ENCODE measurements at places on chromosomes 6 and 20.

- no peak for DNase-seq
Measured at GRCh38 chr6:154916857-154917256, 78.3 kb upstream of the TIAM2 start.

- DNase-seq, result no peak
Measured at GRCh38 chr6:17397764-17398194, 4.4 kb downstream of the CAP2 start.

GRCh38 chr6:118844915-118845314 lies 49.0 kb upstream of the ASF1A start:
- no peak for DNase-seq

DNA sequence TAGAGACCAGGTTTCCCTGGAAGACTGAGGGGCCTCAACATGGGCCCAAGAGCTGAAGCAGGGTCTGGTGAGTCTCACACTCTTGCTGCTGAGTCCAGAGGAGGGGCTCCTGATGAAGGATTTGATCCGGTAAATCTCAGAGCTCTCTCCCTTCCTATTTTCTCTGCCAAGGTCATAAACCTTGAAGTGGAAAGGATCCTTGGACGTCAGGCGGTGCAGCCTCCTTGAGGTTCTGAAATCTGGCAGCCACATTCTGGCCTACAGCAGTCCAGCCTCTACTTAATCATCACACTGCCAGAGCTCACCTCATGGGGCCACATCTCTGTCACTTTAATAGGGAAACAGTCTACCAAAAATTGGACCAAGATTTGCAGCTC lies 24.0 kb downstream of the ACSS1 start:
- no peak for DNase-seq

- no peak for DNase-seq
Measured at GRCh38 chr20:43558412-43559146, at the start of gene SGK2. Gene SGK2 (plus strand): TSS chr20:43559027. CDS start chr20:43566496, 7,469 bp downstream.

DNA sequence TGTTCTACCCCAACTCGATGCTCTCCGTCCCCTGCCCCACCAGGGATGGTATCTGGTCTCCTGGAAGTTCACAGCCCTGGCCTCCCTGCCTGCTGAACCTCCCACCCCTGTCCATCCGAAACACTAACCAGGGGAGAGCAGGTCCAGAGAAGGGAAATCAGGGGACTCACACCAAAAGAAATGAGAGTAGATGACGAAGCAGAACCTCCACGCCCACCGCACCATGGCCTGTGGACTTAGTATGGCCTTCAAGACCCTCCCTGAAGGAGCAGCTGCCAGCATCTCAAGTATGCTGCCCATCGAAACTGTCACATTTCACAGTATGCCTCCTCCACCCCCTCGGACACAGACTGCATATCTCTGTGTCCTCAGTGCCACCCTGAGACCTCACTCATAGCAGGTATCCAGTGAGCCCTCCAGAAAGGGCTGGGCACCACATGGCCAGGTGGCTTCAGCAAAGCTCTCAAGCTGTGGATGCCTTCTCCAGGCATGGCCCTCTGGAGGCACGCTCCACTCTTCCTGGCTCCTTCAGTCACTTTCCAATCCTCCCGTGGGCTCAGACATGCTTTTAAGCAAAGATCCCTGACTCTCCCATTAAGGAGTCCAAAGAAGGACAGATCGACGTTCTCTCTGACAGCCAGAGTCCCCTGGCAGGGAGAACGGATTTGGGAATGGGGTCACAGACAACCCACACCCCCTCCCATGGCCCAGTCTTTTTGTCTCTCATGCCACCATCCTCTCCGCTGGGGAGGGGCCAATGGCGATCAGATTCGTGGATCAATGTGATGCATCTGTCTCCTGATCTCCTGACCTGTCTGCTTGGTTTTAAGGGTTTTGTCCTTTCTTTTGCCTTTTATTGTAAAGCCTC lies 158.4 kb downstream of the ANKRD60 start:
- DNase-seq, result no peak

- no peak for DNase-seq
Measured at GRCh38 chr6:166855416-166855815, 100.9 kb downstream of the RNASET2 start.

DNA sequence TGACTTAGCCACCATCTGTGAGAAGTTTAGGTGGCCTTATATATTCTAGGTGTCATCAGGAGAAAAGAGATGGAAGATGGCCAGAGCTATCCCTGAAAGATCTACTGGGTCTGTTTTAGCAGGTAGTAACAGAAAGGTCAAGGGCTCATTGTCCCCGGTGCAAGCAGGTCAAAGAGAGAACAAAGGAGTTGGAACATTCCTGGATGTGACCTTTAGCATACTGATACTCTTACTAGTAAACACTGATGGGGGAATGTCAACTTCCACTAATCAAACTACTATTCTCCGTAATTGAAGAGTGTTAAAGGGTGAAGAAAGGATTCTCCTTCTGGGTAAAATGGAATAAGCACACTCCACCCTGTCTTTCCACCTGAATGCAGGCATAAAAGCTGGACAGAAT lies 4.0 kb upstream of the MCUR1 start:
- no peak for DNase-seq

- DNase-seq, result peak; percentile 37
Measured at GRCh38 chr6:134421501-134421900, 103.6 kb upstream of the SGK1 start.

- no peak for DNase-seq
Measured at GRCh38 chr6:53290537-53291510, 57.9 kb downstream of the ELOVL5 start.

- DNase-seq, result peak; percentile 36
Measured at GRCh38 chr6:54299542-54300269, 8.5 kb upstream of the TINAG start.

- DNase-seq, result no peak
Measured at GRCh38 chr6:161161889-161162624, 111.8 kb downstream of the AGPAT4 start.

DNA sequence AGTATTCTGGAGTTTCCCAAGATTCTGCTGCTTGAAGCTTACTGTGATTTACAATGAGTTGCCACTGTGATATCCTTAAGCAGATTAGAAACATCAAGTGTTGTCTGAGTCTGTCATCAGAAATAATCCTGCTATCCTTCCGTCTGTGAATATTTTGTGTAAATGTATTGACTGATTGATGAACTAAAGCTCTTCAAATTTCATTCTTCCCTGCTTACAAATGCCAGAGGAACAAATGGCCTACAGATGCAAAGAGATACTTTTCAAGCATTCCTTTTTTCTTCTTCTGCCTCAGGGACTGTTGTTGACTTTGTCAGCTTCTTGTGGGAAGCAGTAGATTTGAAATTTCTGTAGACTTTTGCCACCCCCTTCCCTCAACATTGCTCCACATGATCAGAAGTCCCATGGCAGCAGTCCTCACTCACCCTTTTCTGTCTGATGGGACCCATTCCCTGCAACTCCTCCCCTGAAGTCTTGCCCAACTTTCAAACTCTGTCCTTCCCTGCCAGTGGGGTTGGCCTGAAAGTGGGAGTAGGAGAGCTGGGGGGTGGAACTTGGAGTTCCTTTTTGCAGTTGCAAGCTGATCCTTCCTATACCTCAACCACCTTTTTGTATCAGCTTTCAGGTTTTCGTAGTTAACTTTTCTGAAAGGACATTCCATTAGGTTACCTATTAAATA lies 38.5 kb upstream of the MLIP start:
- no peak for DNase-seq

DNA sequence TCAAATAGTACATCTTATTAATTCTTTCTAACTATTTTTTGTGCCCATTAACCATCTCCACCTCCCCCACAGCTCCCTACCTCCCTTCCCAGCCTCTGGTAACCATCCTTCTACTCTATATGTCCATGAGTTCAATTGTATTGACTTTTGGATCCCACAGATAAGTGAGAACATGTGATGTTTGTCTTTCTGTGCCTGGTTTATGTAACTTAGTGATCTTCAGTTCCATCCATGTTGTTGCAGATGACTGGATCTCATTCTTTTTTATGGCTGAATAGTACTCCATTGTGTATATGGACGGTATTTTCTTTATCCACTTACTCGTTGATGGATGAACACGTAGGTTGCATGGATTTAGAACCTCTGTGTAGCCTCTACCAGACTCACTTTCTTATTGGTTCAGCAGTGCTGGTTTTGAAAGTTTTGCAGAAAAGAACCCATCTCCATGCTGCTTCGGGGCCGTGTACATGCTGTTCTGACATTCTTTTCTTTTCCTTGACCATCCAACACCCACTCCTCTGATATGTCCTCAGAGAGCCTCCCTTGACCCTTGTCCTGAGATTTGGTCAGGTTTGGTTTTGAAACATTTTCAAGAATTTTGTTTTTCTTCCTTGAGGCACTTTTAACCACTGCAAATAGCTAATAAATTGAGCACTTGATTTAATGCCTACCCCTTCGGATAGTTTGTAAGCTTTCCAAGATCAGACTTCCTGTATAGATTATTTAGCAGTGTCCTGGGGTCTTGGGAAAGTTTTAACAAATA lies 231.2 kb upstream of the ZFP64 start:
- no peak for DNase-seq

DNA sequence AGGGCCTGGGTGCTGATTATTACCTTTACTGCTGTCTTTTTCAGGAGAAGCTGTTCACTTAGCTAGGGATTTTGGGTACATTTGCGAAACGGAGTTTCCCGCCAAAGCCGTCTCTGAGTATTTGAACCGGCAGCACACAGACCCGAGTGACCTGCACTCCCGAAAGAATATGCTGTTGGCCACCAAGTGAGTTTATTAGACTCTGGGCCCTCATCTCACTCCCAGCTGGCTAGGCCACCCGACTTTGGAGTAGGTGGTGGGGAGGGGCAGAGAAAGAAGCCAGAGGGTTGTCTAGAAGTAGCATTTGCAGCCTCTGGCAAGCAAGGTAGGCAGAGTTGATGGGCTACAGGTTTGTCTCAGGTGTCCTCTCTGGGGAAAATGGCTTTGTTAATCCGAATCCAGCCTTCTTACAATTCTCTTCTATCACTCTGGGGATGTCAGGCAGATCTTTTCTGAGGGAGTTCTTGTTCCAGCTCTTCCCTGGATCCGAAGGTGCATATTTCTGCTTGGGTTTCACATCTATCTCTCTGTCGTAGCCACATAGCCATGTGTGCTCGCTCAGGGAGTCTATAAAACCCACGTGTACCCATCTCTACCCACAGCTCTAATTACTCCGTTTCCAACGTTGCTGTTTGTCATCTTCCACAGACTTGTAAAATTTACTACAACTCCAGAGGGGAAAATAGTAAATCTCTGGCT lies 21.6 kb downstream of the TFAP2B start:
- no peak for DNase-seq

- DNase-seq, result peak; percentile 11
Measured at GRCh38 chr6:6972456-6972855, 135.3 kb upstream of the RREB1 start.

- DNase-seq, result no peak
Measured at GRCh38 chr6:88919032-88919431, 44.4 kb downstream of the RNGTT start.

GRCh38 chr6:11911538-11911937 lies 100.6 kb upstream of the HIVEP1 start:
- DNase-seq, result no peak

GRCh38 chr6:57262488-57262887 lies 40.4 kb upstream of the RAB23 start:
- DNase-seq, result no peak

DNA sequence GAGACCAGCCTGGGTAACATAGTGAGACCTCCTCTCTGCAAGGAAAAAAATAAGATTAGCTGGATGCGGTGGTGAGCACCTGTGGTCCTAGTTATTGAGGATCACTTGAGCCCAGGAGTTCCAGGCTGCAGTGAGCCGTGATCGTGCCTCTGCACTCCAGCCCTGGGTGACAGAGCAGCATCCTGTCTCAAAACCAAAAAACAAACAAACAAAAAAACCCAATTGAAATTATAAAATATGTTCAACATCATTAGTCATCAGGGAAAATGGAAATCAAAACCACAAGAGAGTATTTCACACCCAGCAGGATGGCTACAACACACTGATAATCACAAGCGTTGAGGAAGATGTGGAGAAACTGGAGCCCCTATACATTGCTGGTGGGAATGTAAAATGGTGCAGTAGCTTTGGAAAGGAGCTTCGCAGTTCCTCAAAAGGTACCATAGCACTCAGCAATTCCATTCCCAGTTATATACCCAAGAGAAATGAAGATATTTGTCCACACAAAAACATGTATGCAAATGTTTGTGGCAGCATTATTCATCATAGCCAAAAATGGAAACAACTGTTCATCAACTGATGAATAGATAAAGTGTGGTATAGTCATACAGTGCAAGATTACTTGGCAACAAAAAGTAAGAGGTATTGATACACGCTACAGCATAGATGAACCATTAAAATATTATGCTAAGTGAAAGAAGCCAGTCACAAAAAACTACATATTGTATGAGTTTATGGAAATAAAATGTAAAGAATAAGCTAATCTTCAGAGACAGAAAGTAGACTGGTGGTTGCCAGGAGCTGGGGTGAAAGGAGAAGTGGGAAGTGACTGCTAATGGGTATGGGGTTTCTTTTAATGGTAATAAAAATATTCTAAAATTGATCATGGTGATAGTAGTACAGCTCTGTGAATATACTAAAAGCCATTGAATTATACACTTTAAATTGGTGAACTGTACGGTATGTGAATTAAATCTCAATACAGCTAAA lies 38.7 kb upstream of the RIPOR2 start:
- DNase-seq, result no peak

- no peak for DNase-seq
Measured at GRCh38 chr20:50983321-50983720, 24.7 kb downstream of the MOCS3 start.

- no peak for DNase-seq
Measured at GRCh38 chr6:1669996-1670395, 60.3 kb downstream of the FOXC1 start.

DNA sequence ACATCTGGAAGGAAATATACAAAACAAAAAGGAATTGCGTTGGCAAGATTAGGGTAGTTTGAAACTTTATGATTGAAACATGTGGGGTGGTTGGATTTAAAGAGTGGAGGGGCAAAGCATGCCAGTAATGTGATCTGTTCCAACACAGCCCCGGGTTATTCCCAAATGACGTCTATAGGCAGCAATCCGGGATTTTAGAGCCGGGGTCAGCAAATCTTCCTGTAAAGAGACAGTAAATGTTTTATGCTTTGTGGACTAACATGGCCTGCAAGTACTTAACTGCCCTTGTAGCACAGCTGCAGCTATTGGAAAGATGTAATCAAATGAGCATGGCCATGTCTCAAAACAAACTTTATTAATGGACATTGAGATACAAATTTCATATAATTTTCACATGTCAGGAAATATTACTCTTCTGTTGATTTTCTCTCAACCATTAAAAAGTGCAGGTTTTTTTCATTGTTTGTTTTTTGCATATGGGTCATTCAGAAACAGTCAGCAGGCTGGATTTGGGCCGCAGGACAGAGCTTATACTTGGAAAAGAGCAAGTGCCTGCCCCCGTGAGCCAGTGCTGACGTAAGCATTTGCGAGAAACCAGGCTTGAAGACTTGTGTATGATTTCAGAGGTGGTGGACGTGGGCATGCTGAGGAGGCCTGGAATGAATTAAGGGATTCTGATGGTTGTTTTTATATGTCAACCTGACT lies 136.5 kb downstream of the DOK5 start:
- no peak for DNase-seq

GRCh38 chr20:15346657-15347280 lies 1009.4 kb upstream of the FLRT3 start:
- no peak for DNase-seq

DNA sequence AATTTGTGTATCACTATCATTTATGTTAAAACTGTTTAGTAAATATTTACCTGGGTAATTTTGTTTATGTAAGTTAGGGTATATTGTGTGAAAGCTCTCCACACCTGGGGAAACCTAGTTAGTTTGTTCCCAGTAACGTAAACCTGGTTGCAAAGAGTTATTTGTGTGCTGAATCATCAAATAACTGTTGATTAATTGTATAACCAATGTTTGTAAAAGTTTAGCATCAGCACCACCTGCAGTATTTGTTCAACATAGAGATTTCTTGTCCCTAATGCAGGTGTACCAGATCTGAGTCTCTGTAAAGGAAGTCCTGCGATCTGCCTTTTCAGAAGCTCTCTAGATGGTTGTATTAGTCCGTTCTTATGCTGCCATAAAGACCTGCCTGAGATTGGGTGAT lies 440.4 kb downstream of the COL12A1 start:
- DNase-seq, result no peak
